Left lung (tissue), 14 donors: ENCODE measurements at places on chromosomes 6 and 20. TPM values are rescaled to one million over a fixed set of nuclear protein-coding genes. Genes with fewer than 3 reads are reported as not detected.

- H3K36me3 ChIP-seq, result no peaks in the 10 kb centered on the region
- peaks cover 29% of the 10 kb centered on the region for H3K27me3 ChIP-seq
- H3K4me1 ChIP-seq, result no peaks in the 10 kb centered on the region
- DNase-seq, result no peak
- no peak overlapping the region for H3K27ac ChIP-seq
Measured at GRCh38 chr20:59400708-59401107, 100.3 kb downstream of the EDN3 start.

DNA sequence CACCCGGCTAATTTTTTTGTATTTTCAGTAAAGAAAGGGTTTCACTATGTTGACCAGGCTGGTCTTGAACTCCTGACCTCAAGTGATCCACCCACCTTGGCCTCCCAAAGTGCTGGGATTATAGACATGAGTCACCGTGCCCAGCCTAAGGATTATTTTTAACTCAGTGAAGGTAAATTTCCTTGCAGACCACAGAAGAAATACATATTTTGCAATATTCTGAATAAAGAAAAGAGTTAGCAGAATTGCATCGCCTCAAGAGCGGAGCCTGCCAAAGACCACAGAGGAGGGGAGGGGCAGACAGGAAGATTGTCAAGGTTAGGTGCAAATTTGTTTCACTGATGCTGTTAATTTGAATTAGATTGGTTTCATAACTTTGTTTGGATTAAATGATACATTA, 47.4 kb downstream of the SOD2 start:
- H3K27ac ChIP-seq, result no peak overlapping the region
- H3K27me3 ChIP-seq, result no peaks in the 10 kb centered on the region
- no peaks in the 10 kb centered on the region for H3K4me1 ChIP-seq
- DNase-seq, result no peak
- H3K36me3 ChIP-seq, result no peaks in the 10 kb centered on the region

- H3K4me1 ChIP-seq, result no peaks in the 10 kb centered on the region
- H3K4me3 ChIP-seq, result no peak overlapping the region
Measured at GRCh38 chr6:166796610-166797009, 159.7 kb downstream of the RNASET2 start.

- no peak overlapping the region for H3K27ac ChIP-seq
- DNase-seq, result no peak
- no peak overlapping the region for H3K4me3 ChIP-seq
- no peaks in the 10 kb centered on the region for H3K27me3 ChIP-seq
Measured at GRCh38 chr20:25061821-25062530, 4.0 kb upstream of the ACSS1 start.

DNA sequence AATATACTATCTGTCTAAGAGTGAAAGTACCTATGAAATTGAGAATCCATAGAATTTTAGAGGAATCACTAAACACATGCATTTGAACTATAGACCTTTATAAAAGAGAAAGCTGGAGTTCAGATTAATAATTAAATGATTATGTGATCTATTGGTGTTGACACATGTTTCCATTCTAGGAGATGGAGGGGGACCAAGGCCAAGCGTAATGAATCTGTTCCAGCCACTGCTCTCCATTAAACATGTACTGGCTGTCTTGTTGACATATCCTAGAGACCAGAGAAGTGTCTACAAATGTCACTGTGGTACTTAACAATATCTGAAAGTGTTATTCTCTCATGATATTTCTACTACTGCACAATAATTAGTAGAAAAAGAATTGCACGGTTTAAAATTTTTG, 432.4 kb downstream of the BMP2 start:
- no peak overlapping the region for H3K4me3 ChIP-seq
- DNase-seq, result no peak
- no peaks in the 10 kb centered on the region for H3K36me3 ChIP-seq
- H3K4me1 ChIP-seq, result no peaks in the 10 kb centered on the region

The LPIN3 gene
- 10.8 TPM for total RNA-seq

The ZSCAN26 gene
- total RNA-seq, result 9.9 TPM

GRCh38 chr20:62327726-62328495, 25.1 kb downstream of the ADRM1 start:
- H3K36me3 ChIP-seq, result no peaks in the 10 kb centered on the region
- H3K27me3 ChIP-seq, result no peaks in the 10 kb centered on the region
- DNase-seq, result peak; percentile 77
- H3K27ac ChIP-seq, result no peak overlapping the region
- H3K4me3 ChIP-seq, result no peak overlapping the region
- no peaks in the 10 kb centered on the region for H3K4me1 ChIP-seq

GRCh38 chr6:170076466-170077165, 214.3 kb downstream of the DLL1 start:
- no peak overlapping the region for H3K27ac ChIP-seq
- no peak overlapping the region for H3K4me3 ChIP-seq
- H3K27me3 ChIP-seq, result peaks cover 15% of the 10 kb centered on the region
- H3K36me3 ChIP-seq, result no peaks in the 10 kb centered on the region
- DNase-seq, result no peak

The ELOVL4 gene
- 0.68 TPM for total RNA-seq
